ENCODE measurements at places on chromosomes 16 and 17.

- DNase-seq, result no peak
Measured at GRCh38 chr16:87304951-87305350, 12.2 kb downstream of the C16orf95 start.

DNA sequence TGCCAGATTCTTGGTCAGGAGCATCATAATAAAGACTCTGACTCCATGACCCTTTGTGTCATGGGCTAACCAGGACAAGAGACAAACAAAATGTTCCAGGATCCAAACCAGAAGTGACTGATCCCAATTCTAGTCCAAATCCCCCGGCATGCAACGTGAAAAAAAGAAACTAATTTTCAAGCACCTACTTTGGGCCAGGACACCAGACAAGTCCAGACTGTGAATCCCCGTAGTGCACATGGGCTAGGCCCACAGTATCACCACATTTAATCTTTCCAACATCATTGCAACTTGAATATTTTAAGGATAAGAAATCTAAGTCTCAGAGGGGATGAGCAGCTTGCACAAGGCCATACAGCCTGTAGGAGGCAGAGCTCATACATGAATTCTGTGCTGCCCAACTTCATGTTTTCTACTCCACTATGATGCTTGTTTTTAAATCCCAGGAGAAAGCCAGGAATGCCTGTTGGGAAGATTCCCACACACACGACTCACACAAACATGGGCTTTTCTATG, 365.7 kb downstream of the NPIPA8 start:
- no peak for DNase-seq

GRCh38 chr17:65071861-65072260, 15.3 kb upstream of the GNA13 start:
- DNase-seq, result no peak

- no peak for DNase-seq
Measured at GRCh38 chr16:81497690-81498089, 53.1 kb downstream of the CMIP start.

GRCh38 chr17:35002876-35003551, 22.7 kb downstream of the LIG3 start:
- DNase-seq, result no peak

DNA sequence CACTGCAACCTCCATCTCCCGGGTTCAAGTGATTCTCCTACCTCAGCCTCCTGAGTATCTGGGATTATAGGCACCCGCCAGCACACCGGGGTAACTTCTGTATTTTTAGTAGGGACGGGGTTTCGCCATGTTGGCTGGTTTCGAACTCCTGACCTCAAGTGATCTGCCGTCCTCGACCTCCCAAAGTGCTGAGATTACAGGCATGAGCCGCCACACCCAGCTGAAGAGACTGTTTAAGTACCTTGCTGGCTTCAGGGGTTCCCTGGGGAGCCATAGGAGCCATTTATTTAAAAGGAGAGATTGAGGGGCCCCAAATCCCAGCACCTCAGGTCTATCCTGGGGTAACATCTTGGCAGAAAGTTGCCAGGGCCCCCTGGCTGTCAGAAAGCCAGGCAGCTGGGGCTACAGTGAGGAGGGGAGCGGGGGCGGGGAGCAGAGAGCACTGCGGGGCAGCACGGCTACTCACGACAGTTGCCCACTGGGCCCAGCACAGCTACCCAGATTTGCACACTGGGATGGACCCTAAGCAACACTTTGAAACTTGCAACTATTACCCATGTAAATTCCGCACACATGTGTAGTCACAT, 1.6 kb downstream of the SNAI3 start:
- DNase-seq, result no peak

Data from amniotic stem cell (primary cell).